Stimulated activated CD8-positive, alpha-beta memory T cell treated with anti-CD3 and anti-CD28 coated beads, Interleukin-4, amount 100 ng/mL, for 1 hour (primary cell): ENCODE measurements at places on chromosomes 3 and 15.

DNA sequence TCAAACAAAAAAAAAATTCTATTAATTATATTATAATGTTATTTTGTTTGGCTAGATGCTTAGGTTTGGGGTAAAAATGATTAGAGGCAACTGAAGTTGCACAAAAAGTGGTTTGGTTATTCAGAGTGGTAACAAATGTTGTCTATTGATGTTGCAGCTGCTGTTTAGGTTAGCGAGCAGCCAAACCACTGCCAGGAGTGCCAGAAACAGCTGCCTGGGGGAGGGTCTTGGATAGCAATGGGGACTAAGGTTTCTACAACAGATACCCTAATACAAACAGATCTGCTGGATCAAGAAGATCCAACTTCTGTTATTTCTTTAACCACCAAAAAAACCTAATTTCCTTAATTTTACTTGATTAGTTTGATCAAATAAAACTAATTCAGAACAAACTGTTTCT, 26.6 kb downstream of the BTLA start:
- DNase-seq, result no peak

- no peak for DNase-seq
These were observed 21.4 kb upstream of the PPARG start for GRCh38 chr3:12267376-12268030.

DNA sequence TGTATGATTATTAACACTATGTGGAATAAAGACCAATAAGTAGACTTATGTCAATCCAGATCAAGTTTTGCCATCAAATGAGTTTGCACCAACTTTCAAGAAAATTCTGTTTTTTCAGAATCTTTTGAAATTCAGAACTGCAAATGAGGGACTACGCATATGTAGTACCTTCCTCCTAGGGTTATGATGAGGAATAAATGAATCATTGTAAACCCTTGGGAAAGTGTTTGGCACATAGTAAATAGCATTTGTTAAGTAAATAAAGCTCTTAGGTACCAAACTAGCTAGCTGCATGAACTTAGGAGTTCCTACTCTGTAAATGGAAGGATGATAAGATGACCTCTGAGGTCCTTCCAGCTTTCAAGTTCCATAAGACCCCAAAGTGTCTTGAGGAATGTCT, 242.6 kb upstream of the SETMAR start:
- no peak for DNase-seq

DNA sequence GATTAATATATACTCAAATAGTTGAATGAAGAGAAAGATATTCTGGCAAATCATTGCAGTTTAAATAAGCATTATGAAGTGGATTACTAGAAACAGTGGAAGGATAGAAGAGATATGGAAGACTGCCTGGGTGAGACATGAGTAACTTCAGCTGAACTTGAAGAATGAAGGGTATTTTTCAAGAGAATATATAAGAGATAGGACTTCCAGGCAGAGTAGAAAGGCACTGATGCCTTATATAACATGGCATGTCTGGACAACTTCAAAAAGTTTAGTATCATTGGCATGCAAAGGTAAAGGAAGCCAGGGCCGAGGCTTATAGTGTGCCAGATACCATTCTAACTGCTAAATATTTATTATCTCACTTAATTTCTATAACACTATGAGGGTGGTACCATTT, 126.5 kb upstream of the SLC7A14 start:
- DNase-seq, result no peak

GRCh38 chr15:34064438-34064837, 25.4 kb upstream of the AVEN start:
- no peak for DNase-seq

- no peak for DNase-seq
These were observed 8.7 kb upstream of the CAMK1 start for GRCh38 chr3:9778143-9779074.

DNA sequence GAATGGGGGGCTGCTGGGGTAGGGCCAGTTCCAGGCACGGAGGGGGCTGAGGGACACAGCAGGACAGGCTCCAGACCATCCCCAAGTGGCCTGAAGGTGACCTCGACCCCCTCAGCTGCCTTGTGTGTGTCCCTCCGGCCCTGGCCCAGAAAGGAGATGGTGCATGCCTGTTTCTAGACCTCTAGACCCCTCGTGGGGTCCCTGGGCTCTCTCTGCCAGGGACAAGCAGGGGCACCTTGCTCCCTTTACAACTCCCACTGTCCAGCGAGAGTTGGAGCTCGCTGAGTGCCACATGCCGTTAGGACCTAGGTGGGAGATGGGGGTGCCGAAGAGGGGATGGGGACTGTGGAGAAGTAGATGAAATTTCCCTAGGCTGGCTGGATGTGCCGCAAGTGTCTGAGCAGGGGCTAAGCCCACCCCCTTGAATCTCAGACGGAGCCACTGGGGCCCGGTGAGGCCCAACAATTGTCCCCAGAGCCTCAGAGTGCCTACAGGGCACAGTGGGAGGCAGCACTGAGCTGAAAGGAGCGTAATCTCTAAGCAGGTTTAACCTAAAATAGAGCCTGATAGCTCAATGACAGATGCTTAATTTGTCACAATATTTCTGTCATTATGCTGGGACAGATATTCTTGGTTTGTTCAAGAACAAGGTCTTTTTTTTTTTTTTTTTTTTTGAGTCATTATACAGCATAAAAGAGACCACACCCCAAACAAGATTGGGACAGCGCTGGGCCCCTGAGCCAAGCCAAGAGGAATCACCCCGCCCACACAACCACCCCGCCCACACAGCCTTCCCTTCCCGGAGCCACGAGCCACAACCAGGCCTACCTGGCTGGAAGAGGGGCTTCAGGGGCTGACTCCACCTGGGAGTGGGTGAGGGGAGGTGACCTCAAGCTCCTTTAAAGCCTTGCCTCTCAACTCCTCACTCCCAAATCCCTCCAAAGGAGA, 23.6 kb upstream of the KLF13 start:
- DNase-seq, result no peak

DNA sequence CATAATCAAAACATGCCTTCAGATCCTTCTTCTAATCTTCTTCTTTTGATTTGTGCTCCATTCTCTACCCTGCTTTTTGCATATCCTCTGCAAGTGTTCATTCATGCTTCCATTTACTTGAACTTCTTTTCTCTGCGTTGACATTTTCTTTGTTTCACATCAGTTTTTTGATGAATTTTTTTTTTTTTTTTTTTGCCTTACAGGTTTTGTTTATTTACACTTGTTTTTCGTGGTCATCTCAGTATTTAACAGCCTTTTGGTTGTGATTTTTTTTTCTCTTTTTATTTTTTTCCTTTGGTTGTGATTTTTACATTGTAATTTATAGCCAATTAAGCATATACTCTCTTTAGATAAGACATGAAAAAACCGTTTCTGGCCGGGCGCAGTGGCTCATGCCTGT, 11.8 kb upstream of the SHQ1 start:
- DNase-seq, result no peak

GRCh38 chr15:85044251-85044853, 62.7 kb downstream of the PDE8A start:
- DNase-seq, result no peak
